ENCODE measurements at places on chromosomes 3 and 15.

DNA sequence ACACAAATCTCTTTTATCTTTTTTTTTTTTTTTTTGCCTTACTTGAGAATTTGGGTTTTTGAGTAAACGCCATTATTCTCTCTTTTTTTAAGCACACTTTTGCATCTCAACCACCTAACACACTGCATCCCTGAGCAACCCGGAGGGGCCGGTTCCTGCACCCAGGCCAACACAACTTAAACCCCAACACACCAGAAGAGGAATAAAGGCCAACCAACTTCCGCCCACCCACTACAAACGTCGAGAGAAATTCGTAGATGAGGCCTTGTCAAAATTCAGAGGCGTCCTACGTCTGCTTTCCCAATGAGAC, 389 bp upstream of the CCNB2 start:
- no peak for DNase-seq

- DNase-seq: no peak
These were observed 232.3 kb downstream of the SNRPN start for GRCh38 chr15:25186906-25187645.

GRCh38 chr3:127679534-127680145, 6.9 kb downstream of the ABTB1 start:
- no peak for DNase-seq

DNA sequence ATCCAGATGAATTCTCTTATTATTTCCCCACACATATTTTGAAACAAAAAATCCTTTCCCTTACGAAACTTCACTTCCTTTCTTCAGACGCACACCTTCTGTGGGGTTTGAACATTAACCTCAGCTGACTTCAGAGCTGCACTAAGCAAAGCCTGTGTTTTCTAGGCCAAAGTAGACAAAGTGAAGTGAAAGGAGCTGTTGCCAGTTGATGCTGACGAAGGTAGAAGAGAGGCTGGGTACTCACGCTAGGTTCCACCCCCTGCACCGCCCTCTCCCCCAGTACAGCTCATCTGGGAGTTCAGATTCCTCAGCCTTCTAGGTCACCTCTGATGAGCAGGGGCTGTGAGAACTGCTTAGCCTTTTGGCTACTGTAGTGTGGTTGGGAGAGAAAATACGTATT, 24.1 kb downstream of the DUT start:
- DNase-seq: no peak

DNA sequence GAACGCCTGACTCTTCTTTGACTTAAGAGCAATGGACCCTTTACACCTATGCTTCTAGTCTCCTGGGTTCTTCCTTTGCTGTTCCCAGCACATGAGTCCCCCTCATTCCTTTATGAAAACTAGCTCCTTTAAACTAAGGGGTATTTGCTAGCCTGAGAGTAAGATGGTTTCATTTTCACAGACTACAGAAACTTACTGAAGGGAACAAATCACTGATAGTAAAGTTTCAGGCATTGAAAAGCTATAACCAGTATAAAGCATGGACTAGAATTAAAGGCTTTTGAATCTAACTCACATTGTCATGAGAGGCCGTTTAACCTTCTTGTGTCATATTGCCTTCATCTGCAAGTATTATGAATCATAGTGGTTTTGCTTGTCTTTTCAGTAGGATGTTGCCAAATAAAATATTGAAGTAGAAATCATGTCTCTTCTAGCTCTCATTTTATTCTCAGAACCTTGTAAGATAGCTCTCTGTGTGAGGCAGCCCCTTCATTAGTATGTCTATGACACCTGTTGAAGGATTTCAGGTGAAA, 765.9 kb downstream of the NR2F2 start:
- DNase-seq: no peak

GRCh38 chr15:54559405-54560069, 581.3 kb downstream of the UNC13C start:
- no peak for DNase-seq

DNA sequence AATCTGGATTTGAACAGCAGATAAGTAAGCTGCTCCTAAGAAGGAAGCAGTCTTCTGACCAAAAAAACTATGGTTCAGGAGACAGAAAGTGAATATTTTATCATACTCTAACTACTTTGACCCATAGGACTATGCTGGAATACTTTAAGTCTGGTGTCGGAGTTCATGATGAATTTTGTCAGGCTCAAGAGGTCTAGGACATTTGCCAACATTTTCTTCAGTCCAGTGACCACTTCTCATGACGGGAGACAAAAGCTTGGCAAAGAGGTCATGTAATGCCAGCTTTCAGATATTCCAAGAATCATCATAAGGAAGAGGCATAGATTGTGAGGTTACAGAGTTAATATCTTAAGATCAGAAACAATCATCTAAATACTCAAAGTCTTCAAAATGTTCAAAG, 20.5 kb upstream of the DCBLD2 start:
- DNase-seq: no peak

- no peak for DNase-seq
These were observed 76.3 kb upstream of the ABHD17C start for GRCh38 chr15:80618685-80619400.

GRCh38 chr15:85615930-85616329, 178.8 kb downstream of the KLHL25 start:
- DNase-seq: no peak

- DNase-seq: peak; percentile 70
These were observed 150.3 kb downstream of the TNIK start for GRCh38 chr3:171309906-171310359.

DNA sequence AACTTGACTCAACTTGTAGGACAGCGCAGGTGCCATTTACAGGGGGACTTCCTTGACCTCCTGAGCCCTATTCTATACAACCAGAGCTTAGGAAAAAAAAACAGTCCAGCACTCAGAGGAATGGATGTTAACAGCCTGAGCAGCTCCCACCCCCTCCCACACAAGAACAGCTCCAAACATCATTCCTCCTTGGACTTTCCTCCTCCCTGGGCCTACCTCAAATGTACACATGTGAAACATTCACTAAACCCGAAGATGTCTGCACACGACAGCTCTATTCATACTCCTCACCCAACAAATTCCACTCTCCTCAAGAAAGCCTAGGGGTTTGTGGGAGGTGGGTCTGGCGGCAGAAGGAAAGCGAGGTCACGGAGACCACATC, 503 bp upstream of the ATRIP start:
- DNase-seq: no peak
